Midbrain (tissue), 1 donor: ENCODE measurements at places on chromosomes 16 and 17.

GRCh38 chr16:24668481-24669061 lies 60.9 kb upstream of the TNRC6A start:
- no peak for DNase-seq

GRCh38 chr16:62240722-62241121 lies 204.5 kb upstream of the CDH8 start:
- DNase-seq = no peak

DNA sequence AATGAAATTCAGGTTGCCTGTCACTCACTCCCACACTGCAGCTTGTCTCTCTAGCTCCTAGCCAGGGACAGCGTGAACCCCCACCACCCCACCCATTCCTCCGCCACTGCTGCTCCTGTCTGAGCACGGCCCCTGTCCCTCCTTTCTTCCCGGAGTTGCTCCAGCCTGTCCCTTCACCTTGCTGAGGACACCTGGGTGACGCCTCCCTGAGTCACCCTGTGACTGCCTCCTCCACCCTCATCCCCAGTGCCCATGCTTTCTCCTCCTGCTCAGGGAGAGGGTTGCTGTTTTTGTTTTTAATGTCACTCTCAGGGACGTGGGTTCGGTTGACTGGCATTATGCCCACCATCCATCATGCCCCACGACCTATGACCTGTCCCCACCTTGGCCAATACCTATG lies 25.8 kb upstream of the NAT9 start:
- no peak for DNase-seq

DNA sequence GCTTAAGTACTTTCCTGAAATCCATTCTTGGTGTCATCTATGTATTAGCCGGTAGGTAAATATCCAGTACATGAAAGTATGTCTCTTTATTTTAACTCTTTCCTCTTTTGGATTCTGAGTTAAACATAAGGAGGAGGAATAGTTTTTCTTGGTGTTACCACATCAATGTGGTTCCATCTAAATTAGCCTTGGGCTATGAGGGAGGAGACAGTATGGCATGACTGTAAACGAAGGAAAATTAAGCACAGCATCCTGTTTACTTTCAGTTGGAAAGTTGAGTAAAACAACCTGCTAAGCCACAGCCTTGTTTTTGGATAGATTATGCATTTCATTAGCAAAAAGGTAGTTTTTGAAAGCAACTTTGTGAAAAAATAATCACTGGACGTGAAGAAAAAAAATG lies 693.0 kb upstream of the SOX9 start:
- DNase-seq = no peak

DNA sequence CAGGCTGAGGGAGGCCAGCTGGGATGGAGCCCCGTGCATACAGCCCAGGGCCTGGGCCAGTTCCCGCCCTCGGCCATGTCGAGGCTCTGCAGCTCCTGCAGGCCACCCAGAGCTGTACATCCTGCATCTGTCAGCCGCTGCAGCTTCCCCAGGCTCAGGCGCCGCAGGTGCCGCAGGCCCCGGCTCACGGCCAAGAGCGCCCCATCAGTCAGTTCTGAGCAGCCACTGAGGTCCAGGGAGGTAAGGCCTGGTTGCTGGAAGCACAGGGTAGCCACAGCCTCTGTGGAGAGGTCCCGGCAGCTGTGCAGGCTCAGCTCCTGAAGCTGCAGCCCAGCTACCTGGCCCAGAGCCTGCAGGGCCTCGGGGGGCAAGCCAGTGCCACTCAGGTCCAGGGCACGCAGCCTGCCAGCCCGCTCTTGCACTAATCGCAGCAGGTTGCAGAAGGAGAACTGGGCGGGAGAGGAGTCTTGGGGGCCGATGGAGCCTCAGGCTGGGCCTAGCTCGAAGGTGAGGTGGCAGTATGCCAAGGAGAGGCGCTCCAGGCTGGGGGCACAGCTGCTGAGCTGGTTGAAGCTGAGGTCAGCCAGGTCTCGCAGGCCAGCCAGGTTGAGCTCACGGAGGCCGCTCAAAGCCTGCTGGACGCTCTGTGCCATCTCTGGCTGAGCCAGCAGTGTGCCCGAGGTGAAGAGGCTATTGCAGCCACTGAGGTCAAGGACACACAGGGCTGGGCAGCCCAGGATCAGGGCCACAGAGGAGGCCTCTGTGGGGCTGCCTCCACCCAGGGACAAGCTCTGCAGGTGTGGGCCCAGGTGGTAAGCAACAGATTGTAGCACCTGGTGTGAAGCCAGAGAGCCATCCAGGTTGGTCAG lies 11.4 kb downstream of the ELMO3 start:
- DNase-seq = no peak

GRCh38 chr16:75224306-75225082 lies 5.7 kb downstream of the CTRB1 start:
- DNase-seq = no peak
